ENCODE measurements at places on chromosomes 5 and 9.

- no peak for DNase-seq
These were observed 1.3 kb downstream of the TMEM250 start for GRCh38 chr9:136117291-136117915.

DNA sequence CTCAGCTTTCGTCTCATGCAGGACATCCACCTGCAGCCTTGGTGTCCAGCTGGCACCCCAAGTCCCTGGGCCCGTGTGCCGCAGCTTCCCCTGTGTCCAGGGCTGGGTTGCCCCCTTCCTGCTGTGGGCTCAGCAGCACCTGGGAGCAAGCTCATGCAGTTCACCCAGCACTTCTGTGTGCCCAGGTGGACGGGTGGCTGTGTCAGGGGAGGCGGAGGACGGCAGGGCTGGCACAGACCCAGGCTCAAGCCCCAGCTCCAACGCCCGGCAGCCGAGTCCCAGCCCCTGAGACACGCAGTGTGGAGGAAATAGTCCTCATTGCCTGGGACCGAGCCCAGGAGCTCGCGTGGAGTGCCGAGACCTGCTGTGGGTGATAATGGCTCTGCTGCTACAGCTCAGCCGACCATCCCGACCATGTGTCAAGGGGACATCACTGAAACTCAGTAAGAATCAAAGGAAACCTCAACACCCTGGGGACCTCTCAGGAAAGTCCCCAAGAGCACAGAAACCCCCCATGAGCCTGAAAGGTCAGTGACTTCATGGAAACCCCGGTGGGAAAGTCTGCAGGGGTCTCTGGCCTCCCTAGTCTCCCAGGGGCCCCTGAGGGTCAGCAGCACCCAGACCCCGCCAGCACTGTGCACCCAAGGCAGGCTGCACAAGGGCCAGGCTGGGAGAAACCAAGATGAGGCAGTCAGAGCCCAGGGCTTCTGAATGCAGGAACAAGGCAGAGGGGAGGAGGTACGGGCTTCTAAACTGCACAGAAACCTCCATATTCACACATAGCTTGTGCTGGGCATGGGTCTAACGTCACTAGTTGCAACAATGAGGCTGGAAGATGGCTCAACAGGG lies 38.8 kb downstream of the LPCAT1 start:
- DNase-seq: no peak

GRCh38 chr5:127085796-127086195 lies 12.5 kb upstream of the C5orf63 start:
- no peak for DNase-seq

DNA sequence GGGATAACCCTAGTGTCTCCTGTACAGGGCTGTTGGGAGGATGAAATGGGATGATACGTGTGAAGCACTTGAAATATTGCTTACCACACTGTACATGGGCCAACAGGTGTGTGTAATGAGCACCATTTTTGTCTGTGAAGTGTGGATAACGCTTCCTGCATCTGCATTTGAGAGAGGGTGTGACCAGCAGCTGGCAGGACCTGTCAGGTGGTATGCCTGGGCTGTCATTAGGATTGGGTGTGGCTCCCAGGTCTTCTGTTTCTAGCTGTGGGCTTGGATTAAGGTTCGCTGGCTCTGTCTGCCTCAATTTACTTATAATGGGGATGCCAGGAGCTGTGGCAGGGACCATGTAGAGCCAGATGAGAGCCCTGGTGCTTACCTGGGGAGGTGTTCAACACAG lies 74.4 kb downstream of the PRRT1B start:
- DNase-seq: no peak
